Activated CD8-positive, alpha-beta T cell treated with anti-CD3 and anti-CD28 coated beads for 36 hours (primary cell): ENCODE measurements at places on chromosomes 6 and 20. TPM values are rescaled to one million over a fixed set of nuclear protein-coding genes. Genes with fewer than 3 reads are reported as not detected.

DNA sequence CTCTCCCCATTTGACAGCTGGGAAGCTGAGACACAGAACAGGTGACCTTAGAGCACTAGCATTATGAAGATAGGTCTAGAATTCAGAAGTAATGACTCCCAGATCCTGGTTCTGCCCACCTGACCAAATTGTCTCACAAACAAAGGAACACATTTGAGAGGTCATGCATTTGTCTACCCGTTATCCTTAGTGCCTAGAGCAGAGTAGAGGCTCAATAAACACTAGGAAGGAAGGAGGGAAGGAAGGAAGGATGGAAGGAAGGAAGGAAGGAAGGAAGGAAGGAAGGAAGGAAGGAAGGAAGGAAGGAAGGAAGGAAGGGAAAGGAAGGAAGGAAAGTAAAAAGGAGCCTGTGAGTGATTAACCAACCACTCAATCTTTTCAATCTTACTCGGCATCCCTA is 63.3 kb downstream of the SNAP25 start:
- no peak for DNase-seq

DNA sequence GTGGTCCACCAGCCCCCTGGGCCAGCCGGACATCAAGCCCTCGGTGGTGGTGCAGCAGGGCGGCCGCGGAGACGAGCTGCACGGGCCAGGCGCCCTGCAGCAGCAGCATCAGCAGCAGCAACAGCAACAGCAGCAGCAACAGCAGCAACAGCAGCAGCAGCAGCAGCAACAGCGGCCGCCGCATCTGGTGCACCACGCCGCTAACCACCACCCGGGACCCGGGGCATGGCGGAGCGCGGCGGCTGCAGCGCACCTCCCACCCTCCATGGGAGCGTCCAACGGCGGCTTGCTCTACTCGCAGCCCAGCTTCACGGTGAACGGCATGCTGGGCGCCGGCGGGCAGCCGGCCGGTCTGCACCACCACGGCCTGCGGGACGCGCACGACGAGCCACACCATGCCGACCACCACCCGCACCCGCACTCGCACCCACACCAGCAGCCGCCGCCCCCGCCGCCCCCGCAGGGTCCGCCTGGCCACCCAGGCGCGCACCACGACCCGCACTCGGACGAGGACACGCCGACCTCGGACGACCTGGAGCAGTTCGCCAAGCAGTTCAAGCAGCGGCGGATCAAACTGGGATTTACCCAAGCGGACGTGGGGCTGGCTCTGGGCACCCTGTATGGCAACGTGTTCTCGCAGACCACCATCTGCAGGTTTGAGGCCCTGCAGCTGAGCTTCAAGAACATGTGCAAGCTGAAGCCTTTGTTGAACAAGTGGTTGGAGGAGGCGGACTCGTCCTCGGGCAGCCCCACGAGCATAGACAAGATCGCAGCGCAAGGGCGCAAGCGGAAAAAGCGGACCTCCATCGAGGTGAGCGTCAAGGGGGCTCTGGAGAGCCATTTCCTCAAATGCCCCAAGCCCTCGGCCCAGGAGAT is 1.0 kb downstream of the POU3F2 start:
- no peak for DNase-seq

The BNIP5 gene
- total RNA-seq: not detected

- DNase-seq: no peak
Observed at GRCh38 chr6:7373739-7374138, 15.8 kb downstream of the CAGE1 start.

The TP53TG5 gene
- not detected for total RNA-seq

The APCDD1L gene
- total RNA-seq: not detected

- DNase-seq: no peak
Observed at GRCh38 chr6:30071081-30071818, 4.3 kb downstream of the PPP1R11 start.

- no peak for DNase-seq
Observed at GRCh38 chr6:144321839-144322591, 36.9 kb downstream of the UTRN start.

DNA sequence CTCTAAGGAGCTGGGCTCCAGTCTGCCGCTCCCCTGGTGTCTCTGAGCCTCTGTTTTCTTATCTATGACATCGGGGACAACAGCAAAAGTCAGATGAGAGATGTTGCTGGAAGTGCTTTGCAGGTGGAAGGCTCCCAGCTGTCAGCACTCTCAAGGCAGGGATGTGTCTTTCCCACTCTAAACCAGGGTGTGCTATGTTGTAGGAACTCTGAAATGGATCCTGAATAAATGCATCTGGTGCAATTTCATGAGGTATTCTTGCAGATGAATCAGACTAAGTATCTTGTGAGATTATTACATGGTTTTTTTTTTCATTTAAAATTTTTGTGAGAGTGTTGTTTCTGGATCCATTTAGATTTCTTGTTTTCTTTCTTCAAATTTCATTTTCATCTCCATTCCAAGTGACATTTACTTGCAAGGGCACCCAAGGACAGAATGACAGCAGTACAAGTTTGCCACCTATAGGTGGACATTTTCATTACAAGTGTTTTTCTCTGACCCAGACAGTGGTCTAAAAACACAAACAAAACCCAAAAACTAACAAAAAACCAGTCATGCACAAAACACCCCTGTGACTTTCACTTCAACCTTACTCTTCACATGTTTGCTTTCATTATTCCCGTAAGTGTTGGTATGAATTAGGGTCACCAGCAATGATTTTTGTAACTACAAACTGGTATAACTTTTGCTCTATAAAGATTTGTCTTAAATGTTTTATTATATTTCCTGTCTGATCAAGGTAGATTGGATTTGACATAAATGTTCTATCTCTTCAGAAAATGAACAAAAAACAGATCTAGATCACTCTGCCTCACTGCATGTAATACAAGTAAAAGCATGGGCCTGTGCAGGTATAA is 14.7 kb upstream of the SIM1 start:
- no peak for DNase-seq

DNA sequence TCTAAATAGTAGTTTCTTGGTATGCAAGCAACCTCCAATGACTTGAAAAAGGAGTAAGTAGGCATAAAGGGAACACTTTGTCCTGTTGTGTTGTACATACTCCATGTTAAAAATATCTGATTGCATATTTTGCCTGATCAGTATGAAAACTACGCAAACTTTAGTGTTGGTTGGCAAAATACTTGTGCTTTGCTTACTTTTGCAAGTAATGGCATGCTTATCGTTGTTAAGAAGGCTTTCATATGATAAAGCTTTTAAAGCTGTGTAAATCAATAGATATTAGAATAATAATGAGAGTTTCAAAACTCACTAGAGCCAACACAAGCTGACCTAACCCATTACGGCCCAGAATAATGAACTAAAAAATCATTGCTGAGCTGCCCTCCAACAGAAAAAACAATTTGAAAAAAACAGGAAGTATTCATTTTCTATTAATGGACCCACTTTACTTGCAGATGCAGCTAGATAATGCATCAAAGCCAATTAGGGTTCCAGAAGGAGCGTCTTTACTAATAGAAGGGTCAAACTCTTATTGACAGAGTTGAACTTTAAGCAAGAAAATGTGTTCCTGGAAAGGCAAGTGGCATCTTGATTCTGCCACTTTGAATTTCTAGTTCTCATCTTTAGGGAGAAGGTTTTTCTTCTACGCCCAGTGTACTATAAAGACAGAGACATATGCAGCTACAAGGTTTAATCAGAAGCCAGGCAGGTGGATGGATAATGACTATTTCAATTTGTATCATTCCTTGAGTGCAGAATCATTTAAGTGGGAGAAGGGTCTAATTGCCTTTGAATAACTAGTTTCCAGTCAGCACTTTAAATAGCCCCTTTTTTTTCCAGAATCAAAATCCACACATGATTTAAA is 82.2 kb downstream of the SNAP25 start:
- no peak for DNase-seq

The HLA-DRB1 gene
- total RNA-seq: 22.7 TPM

The ZFP57 gene
- not detected for total RNA-seq

- DNase-seq: no peak
Observed at GRCh38 chr6:28633445-28634215, 107.9 kb downstream of the GPX5 start.

DNA sequence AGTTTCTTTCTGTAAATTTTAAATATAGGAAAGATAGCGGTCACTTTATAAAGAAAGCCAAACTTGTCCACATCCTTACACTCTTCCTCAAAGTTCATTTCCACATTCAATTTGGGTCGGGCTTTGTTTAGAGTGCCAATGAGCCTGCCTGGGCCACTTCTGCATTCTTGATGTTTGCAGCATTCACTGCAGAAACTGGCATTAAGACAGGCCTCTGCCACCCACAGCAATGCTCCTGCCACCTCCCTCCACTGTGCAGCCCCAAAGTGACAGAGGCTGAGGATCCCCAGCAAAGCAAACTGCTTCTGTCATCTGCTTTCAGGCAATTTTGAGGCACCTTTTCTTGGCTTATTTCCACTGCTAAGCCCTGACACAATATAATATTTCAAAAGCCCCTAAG is 61.2 kb downstream of the TNFAIP3 start:
- peak; percentile 70 for DNase-seq

GRCh38 chr6:30679765-30680535 is 6.5 kb downstream of the PPP1R18 start:
- DNase-seq: no peak

The TBXT gene
- not detected for total RNA-seq

DNA sequence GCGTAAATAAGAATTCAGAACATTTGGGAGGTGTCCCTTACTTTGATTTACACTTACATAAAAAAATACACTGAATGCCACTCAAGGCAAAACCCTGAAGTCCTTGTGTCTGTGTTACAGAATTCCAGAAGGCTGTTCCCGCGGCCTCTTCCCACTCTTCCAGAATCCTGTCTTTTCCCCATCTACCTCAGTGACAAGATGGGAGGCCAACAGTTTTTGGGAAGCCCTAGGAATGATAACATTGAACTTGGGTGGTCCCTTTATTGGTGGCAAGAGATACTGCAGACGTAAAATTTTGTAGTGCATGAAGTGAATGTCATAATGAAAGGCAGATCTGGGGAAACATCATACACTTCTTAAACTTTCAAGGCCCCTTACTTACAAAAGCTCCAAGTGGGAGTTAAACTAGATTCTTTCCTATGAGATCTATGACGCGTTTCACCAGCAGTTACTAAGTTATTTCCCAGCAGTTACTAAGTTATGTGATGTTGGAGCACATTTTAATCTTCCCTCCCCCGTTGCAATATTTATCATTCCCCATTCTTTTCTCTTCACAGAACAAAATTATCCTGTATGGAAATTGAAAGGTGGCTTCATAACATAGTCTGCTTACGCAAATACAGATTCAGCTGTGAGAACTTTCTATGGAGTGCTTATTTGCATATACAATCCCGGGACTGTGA is 79.5 kb downstream of the BCAS1 start:
- no peak for DNase-seq

- DNase-seq: peak; percentile 73
Observed at GRCh38 chr6:11202513-11203305, 29.8 kb downstream of the NEDD9 start.

DNA sequence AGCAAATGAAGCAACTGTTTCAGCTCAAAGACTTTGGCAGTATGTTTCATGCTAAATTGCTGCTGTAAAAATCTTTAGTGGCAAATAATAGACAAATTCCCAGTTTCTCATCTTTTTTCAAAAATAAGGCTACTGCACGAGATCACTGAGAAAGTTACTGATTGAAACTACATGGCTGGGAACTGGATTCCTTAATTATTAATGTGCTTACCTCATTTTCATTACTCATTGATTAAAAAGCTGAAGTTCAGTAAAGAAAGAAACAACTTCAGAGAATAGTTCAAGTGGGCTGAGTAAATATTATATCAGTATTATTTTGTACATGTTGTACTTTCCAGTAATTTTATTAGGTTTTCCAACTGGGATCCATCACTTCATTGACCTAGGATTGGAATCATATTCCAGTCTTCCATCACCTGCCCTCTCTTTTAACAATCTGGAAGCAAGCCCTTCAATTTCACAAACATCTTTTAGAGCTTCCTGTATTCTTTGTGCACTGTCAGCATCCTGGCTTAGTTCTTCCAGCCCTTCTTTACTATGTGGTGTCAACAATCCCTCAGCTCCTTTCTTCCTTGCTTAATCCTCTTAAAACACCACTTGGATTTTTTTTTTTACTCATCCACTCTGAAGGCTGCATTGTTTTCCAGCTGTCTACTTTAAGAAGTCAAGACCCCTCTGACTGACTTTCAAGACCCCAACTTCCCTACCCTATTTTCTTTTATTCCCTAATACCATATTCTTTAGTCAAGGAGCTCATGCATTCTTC is 4.3 kb downstream of the MEI4 start:
- no peak for DNase-seq

GRCh38 chr6:81999826-82000225 is 247.3 kb upstream of the TENT5A start:
- no peak for DNase-seq

GRCh38 chr6:138145402-138145801 is 16.3 kb upstream of the ARFGEF3 start:
- no peak for DNase-seq

- no peak for DNase-seq
Observed at GRCh38 chr20:14879020-14879697, 541.7 kb upstream of the FLRT3 start.

The MUCL3 gene
- not detected for total RNA-seq

DNA sequence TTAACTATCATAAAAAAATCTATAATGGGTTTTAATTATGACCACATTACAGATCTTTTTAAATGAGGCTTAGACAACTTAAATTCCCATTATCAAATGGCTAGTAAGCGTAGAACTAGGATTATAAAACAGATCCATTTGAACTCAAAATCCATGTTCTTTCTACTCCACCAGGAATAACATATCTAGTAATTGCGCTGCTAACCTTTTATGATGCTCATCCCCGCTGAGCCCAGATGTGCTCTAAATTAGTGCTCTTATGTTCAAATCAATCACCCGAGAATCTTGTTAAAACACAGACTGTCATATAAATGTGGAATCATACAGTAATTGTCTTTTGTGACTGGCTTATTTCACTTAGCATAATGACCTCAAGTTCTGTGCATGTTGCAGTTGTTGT is 903.1 kb downstream of the PHF3 start:
- DNase-seq: no peak

DNA sequence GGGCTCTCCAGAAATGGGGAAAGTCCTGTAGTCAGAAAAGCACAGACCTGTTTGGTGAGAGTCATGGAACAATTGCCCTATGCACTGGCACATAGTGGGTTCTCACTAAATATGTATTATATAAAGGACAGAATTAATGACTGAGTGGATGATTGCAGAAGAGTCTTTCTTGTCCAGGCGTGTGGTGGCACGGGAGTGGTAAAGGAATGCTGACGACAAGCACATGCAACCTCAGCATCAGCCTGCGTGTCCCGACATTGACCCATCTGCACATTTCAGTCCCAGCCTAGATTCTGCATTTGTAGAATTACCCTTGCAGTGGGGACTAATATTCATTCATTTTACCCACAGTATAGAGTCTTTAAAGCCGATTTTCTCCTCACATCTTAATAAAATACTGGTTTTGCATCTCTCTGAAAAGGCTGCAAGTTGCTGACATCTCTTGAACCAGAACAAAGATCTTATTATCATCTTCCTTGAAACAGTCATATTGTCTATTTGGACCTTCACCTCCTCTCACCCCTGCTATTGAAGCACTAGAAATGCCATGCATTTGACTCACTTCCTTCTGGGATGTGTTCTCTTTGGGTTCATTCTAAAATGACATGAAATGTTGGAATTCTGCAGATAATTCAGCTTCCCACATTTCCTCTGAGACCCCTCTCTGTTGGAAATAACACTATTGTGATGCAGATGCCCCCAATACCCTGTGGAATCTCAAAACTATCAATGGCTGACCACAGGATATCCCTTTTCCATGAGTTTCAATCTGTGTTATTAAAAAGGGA is 883.6 kb upstream of the FLRT3 start:
- DNase-seq: no peak

GRCh38 chr6:155422635-155423034 is 33.0 kb downstream of the NOX3 start:
- no peak for DNase-seq

- DNase-seq: peak; percentile 62
Observed at GRCh38 chr6:32974016-32974333, 5.6 kb downstream of the BRD2 start.

- DNase-seq: no peak
Observed at GRCh38 chr6:156029286-156029985, 573.8 kb upstream of the NOX3 start.
